ENCODE measurements at places on chromosomes 6 and 20. TPM values are rescaled to one million over a fixed set of nuclear protein-coding genes. Genes with fewer than 3 reads are reported as not detected.
A peak's percentile ranks its signal among the peaks of the same experiment; 100 is the strongest.

The TAGAP gene
- total RNA-seq = 11.7 TPM

The SNAP91 gene
- not detected for total RNA-seq

- no peak for ATAC-seq
Observed at GRCh38 chr6:89200706-89201215, 16.4 kb downstream of the GABRR1 start.

GRCh38 chr6:90369024-90369519, 72.4 kb upstream of the BACH2 start:
- ATAC-seq = peak; percentile 92

DNA sequence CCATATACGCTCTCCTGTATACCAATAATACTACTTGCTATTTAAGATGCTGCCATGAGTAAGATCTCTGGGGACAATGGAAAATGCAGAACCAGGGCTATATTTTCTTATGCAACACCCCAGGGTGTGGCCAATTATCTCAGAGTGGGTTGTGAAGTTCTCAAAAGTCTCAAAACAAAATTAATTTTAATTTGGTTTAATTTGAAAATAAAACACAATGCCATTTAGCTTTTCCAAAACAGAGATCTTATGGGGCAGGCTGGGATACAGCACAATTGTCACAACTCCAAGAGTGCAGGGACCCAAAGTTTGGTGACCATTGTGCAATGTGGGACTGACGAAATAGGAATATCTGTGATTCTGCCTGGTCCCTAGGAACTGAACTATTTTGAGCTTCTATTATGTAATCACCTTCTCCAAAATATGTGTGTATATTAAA, 43.1 kb downstream of the MBOAT1 start:
- ATAC-seq = no peak

DNA sequence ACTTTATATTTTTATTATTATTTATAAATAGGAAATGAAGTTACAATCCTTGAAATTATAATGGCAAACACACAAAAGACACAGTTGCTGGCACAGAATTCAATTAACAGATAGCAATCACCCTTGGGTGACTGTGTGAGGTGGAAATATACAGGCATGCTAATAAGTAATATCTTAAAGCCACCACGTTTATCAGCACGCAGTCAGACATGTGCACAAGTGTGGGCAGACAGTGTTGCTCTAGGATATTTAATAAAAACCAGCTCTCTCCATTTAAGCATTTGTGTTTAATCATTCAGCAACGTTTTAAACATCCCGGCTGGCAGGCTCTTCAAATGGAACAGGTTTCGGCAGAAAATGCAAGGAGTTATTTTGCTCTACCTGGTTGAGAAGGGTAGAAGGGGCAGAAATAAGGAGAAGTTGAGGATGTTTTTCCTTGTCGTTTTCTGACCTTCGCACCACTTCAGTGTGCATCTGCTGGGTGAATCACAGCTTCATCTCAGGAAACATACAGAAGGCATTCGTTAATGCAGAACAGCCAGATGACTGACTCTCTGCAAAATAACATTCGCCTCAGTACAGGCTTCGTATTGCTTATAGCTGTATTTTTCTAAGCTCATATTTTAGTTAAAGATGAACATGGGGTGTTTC, 585.1 kb downstream of the QKI start:
- no peak for ATAC-seq

DNA sequence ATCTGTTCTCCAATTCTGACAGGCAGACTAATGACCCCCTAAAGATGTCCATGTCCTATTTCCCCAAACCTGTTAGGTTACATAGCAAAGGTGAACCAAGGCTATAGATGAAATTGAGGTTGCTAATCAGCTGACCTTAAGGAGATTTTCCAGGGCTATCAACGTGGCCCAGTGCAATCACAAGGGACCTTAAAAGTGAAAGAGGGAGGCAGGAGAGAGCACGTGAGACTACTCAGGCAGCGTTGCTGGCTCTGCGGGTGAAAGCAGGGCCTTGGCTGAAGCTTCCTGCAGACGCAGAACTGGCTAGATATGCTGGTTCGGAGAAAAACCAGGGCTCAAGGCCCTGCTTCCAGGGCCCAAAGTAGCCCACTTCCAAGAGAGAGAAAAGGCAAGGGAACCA, 78.7 kb downstream of the NCOA7 start:
- no peak for ATAC-seq

The FIG4 gene
- 10.5 TPM for total RNA-seq

GRCh38 chr6:134057478-134057877, 5.1 kb upstream of the SLC2A12 start:
- no peak for ATAC-seq

DNA sequence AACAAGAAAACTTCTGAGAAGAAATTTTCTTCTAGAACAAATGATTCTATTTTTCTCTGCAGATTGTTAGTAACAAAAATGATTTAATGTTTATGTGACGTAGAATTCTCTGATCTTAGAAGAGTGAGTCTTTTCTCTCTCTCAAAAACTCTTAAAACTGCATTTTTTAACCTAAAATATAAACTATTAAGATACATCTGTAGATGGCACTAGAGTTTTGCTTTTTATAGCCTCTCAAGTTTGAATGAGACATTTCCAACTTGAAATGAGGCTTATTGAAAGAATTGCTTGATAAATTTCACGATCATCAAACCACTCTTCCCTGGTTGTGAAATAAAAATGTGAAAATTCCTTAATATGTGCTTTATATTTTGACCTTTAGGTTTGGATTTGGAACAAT, 53.8 kb downstream of the PHF3 start:
- no peak for ATAC-seq

DNA sequence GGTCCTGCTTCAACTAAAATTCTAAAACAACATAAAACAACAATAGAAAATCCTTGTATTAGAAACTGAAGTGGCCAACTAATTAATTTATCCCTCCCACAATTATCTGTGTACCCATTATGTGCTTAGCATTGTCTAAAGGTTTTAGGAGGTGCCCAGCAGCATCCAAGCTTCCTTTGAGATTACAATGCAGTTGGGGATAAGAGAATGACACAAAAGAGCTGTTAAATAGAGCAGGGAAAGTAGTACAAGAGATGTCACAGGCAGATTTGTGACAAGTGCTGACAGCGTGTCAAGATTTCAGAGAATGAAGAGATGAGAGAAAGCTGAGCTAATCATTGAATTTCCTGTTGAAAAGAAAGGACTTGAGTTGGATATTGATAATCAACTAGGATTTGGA, 204.8 kb downstream of the OTOR start:
- ATAC-seq = no peak

DNA sequence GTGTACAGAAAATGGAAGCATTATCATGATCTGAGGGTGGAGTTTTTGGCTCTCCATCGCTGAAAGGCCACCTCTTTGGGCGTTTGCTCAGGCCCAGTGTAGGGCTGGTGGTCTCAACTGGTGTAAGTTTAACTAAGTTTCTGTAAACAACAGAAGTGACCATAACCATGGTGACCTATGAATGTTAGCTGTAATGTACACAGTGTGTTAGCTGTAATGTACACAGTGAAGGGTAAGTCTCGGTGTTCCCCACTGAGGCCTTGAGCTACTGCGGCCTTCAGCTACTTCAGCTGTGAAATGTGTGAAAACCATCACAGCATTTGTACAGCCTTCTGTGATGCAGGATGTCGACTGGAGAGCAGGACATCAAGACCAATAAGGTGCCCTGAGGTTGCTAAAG, 185.2 kb downstream of the MYLK4 start:
- no peak for ATAC-seq

The SPATA25 gene
- total RNA-seq = 0.69 TPM

The TREM2 gene
- total RNA-seq = not detected

- ATAC-seq = no peak
Observed at GRCh38 chr6:30703011-30703410, 12.2 kb upstream of the NRM start.

GRCh38 chr6:51570168-51570921, 517.1 kb downstream of the PKHD1 start:
- ATAC-seq = no peak

DNA sequence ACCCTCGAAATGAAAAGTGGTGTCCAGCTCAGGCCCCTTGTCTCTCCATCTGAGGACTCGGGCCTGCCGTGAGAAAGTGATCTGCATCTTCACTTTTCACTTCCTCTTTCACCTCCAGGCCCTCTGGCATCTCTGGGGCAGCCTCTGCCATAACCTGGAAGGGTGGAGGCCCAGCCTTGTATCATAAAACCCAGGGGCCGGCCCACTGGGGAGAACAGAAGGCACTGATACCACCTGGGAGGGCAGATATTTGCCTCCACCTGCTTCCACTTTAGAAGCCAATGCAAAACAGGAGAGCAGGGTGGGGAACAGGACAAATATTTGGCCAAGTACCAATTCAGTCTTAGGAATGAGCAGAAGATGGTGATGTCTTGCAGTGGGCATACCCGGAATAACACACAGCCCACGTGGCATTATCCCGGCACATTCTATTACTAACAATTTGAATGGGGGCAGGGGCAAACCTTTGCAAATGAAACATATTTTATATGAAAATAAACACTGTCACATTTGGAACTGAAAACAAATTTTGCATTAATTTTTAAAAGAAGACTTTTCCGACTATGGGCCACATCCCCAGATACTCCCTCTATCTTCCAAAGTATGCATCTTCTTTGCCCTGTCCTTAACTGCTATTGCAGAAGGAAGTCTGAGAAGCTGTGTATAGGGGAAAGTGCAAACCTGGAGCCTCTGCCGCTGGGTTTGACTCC, 69.2 kb upstream of the TBC1D7 start:
- no peak for ATAC-seq

- no peak for ATAC-seq
Observed at GRCh38 chr20:22949331-22950109, 85.6 kb upstream of the SSTR4 start.

- ATAC-seq = no peak
Observed at GRCh38 chr6:14278446-14278845, 160.9 kb downstream of the CD83 start.

GRCh38 chr6:43977404-43978111, 149.7 kb downstream of the MRPL14 start:
- peak; percentile 59 for ATAC-seq

DNA sequence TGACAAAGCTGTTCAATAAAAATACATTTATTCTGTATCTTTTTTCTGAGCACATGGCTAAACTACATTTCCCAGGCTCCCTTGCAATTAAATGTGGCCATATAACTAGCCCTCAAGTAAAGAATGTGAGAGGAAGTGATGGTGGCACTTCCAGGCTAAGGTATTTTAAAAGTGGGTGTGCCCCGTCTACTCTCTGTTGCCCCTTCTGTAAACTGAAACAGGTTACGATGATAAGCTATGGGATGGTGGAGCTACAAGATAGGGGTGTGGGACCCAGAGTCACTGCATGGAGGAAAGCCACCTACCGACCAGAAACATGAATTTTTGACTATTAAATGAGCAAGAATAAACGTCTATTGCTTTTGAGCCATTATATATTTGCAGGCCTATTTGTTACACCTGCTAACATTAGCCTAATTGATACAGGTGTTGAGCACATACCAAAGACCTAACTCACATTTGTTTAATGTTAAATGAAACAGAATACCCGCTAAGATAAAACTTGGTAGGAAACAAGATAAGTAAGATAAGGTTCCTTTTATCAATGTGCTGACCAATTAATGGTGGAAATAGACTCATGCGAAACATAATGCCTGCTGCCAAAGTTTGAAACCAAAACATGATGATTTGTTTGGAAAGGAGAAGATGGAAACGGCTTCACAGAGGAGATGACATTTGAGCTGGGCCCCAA, 3.1 kb downstream of the FYN start:
- no peak for ATAC-seq

- ATAC-seq = no peak
Observed at GRCh38 chr6:50816115-50816675, 2.5 kb upstream of the TFAP2B start.

All from activated T-helper 17 cell treated with anti-CD3 and anti-CD28 coated beads, Interleukin-2, amount 50 U/mL, for 72 hours (primary cell).